CD4-positive, alpha-beta memory T cell (primary cell): ENCODE measurements at places on chromosomes 13 and 19. TPM values are rescaled to one million over a fixed set of nuclear protein-coding genes. Genes with fewer than 3 reads are reported as not detected.
A peak's percentile ranks its signal among the peaks of the same experiment; 100 is the strongest.

DNA sequence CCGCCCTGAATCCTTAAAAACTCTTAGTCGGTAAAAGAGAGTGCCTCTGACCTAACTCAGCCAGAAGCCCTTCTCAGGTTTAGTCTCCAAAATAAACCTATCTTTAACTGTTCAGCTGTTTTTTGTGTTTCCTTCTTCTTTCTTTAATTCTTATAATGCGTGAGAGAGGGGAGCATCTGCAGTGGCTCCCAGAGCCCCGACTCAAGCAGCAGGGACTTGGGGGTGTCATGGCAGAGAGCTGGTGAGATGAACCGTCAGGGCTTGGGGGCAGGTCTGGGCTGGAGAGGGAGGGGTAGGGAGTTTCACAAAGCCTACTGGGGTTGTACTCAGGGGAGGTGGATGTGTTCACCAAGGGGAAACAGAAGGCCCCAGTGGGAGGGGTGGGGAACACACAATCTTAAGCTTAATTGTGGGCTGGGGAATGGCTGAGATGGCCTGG is 16.8 kb upstream of the SIGLEC6 start:
- no peak for DNase-seq

- no peak for DNase-seq
Measured at GRCh38 chr19:17285415-17286135, 3.9 kb downstream of the ANKLE1 start.

GRCh38 chr19:18118420-18119012 is 20.9 kb downstream of the MAST3 start:
- no peak for DNase-seq

DNA sequence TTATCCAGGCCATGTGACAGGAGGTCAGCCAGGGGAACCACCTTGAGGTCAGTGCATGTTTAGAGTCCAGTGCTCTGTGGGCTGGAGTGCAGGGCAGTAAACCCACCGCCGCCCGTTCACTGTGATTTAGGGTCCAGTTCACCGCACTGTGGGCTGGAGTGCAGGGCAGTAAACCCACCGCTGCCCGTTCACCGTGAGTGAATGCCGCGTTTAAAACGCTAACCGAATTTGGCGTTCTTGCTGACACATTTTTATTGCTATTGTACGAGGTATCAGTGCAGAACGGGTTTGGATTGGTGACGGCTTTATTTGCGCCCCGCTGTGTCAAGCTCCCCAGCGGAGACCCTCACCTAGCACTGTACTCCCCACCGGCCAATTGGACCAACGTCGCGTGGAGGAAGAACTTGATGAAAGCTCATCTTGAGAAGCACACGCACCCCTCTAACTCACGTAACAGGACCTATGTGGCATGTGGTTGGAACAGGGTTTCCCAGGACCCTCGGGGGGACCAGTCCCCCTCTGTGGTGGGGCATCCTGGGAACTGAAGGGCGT is 27.9 kb downstream of the C13orf46 start:
- no peak for DNase-seq

- peak; percentile 58 for DNase-seq
Measured at GRCh38 chr13:26785838-26786630, 25.4 kb upstream of the GPR12 start.

GRCh38 chr13:27131906-27132305 is 39.7 kb downstream of the USP12 start:
- DNase-seq, result no peak

- no peak for DNase-seq
Measured at GRCh38 chr19:48445256-48445605, 552 bp upstream of the GRWD1 start.

DNA sequence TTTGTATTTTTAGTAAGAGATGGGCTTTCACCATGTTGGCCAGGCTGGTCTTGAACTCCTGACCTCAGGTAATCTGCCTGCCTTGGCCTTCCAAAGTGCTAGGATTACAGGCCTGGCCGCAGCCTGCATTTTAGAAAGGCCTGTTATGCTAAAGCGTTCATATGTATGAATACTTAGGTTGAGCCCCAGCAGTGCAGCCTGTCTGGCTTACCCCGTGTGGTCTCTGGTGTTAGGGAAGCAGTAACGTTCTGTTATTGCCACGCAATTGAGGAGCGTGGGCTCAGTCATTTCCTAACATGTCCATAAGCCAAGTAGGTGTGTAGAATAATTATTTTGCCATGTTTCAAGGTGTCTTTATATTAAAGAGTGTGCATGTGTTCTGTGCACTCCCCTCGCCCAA is 14.3 kb downstream of the HNRNPM start:
- DNase-seq, result no peak

DNA sequence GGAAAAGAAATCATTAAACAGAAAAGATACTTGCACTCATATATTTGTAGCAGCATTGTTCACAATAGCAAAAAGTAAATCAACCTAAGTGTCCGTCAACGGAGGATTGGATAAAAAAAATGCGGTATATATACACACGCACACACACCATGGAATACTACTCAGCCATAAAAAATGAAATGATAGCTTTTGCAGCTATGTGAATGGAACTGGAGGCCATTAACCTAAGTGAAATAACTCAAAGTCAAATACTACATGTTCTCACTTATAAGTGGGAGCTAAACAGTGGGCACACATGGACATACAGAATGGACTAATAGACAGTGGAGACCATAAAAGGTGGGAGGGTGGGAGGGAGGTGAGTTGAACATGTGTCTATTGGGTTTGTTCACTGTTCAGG is 18.4 kb downstream of the WBP4 start:
- no peak for DNase-seq

DNA sequence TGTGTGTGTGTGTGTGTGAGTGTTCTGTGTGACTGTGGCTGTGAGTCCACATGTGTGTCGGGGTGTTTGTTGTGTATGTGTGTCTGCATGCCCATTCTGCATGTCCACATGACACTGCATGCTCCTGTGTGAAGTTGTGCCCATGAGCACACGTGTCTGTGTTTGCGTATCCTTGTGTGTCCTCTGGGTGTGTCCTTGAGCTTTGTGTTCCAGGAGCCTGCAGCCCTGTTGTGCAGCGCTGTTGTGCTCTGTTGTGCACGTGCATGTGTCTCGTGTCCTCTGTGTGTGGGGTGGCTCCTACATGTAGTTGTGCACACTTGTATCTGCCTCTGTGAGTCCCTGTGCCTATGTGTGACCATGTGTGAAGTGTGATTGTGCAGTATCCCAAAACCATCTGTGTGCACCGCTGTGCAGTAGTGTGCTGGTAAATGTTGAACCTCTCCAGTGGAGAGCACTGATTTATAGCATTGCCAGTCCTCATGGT is 2.2 kb upstream of the ARHGEF18 start:
- DNase-seq, result no peak

DNA sequence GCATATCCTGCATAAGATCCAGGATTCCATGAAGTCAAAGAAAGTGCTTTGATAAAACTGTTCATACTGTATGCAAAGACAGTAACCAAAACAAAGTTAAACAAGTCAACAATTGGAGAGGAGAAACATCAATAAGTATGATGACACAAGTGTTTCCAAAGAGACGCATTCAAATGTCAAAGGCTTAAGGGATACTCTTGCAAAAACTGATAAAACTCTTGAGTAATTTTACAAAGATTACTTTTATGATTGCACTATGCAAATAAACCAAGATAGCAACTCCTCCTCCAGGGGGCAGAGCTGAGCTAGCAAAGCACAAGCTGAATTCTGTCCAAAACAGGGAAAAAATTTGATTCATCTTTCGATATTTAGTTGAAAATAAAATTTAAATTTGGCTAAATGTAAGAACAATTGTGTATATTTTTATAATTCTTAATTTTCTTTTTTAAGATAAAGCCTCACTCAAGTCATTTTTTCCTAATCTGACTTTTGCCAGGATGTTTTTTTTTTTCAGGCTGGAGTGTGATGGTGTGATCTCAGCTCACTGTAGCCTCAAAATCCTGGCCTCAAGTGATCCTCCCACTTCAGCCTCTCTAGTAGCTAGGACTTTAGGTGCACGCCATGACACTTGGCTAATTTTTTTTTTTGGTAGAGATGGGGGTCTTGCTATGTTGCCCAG is 84.0 kb downstream of the MZT1 start:
- DNase-seq, result no peak

GRCh38 chr19:40393894-40394815 is 4.2 kb upstream of the HIPK4 start:
- no peak for DNase-seq

DNA sequence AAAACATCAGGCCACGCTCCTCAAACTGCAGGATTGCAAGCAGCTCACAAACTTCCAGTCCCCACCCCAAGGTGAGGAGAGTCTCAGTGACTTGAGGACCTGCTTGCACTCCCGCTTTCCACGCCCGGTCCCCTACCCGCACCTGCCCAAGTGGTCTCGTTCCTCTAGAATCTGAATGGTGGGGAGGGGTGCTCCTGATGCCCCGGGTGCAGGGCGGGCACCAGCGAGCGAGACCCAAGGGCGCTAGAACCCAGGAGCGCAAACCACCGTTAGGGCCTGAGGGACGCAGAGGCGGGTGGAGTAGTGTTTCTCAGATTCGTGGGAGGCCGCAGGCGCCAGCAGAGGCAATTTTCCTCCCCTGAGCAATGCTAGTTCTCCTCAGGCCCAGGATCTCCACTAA is 40.3 kb downstream of the SOX1 start:
- DNase-seq, result no peak

DNA sequence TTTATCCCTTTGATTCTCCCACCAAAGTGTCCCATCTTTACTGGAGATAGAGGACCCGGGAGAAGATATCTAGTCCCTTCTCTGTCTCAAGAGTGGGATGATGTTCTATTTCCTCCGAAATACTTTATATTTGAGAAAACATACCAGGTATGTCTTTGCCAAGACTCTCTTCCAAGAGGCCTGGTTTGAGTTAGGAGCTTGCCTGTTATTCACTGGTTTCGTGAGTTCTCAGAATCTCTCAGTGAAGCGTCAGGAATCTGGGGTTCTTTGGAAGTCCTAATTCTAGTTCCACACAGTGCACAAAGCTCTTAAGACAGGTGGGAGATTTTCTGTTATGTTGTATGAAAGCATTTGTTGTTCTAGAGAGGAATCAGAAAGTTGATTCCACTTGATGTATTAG is 182.0 kb downstream of the DNAJC15 start:
- no peak for DNase-seq

GRCh38 chr13:20550799-20551198 is 16.2 kb upstream of the IFT88 start:
- no peak for DNase-seq

- no peak for DNase-seq
Measured at GRCh38 chr19:16034180-16034579, 42.1 kb upstream of the TPM4 start.

- DNase-seq, result no peak
Measured at GRCh38 chr13:23753458-23753857, 135.7 kb downstream of the MIPEP start.

DNA sequence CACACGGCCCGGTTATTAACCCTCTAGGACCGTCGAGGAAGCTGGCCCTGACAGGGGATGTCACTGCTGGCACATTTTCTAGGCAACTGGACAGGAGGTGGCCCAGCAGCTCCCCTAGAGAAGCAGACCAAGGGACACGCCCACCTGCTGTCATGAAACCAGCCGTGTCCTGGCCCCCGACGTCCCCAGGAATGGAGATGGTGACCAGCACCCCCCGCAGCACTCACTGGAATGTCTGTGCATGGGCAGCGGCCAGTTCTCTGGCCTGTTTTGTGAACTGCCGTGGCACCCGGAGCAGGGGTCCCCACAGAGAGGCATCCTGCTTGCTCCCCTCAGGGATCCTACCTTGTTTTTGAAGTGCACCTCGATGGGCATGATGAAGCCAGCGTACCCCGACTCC is 17.9 kb downstream of the MLLT1 start:
- no peak for DNase-seq

DNA sequence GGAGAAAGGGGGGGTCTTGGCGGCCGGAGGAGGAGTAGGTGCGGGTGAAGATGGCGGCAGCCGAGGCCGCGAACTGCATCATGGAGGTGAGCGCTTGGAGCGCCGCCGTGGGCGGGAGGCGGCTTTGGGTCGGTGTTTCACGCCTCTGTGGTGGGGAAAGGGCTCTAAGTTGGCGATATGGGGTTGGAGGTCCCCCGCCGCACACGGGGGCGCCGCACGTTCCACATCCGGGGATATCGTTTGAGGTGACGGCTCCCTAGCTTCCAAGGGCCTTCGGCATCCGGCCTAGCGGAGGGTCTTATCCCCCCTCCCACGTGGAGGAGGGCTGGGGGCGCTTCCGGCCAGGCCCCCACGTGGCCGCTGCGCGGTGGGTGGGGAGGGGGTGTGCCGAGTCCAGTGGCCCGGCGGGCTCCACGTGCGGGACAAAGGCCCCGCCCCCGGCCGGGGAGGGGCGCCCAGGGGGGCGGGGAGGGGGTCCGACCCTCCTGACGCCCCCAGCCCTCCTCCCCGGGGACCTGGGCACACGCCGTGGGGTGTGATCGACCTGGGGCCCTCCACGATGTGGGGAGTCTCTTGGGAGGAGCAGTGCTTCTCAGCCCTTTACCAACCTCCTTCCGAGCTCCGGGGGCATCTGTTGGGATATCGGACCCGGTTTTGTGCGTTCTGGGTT is at the start of gene PRMT1:
Gene PRMT1 (plus strand): TSS at position 41 of the 670 bp plus-strand sequence. CDS start 10 bp downstream, at position 51.
- DNase-seq, result peak; percentile 74

DNA sequence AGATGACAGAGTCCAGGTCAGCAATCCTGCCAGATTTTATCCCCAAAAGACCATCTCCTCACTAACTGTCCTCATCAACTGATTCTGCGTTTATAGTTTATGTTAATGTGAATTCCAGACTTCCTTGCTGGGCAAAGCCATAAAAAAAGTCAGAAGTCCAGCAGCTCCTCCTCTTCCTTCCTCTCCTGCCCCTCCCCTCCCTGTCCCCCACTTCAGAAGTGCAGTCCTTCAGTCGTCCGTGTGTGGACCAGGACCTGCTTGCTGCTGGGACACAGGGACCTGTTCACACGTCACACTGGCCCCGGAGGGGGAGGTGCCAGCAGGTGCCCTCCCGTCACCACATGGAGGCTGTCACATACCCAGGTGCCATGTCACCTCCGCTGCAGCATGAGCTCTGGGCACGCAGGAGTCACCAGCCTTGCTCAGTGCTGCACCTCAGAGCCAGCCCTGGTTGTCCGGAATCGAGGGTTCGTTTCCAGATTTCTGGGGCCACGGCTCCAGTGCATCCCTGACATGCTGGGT is 4.0 kb upstream of the MCF2L start:
- no peak for DNase-seq

The PLK5 gene
- polyA plus RNA-seq, result not detected

The C19orf85 gene
- polyA plus RNA-seq, result not detected

The LILRB2 gene
- not detected for polyA plus RNA-seq

The ZNF626 gene
- 9.7 TPM for polyA plus RNA-seq

The EID2B gene
- 7.8 TPM for polyA plus RNA-seq

The SOX1 gene
- not detected for polyA plus RNA-seq

The C1QTNF9B gene
- polyA plus RNA-seq, result not detected

The THSD1 gene
- not detected for polyA plus RNA-seq

The CEACAM19 gene
- polyA plus RNA-seq, result not detected

The CEBPA gene
- 0.94 TPM for polyA plus RNA-seq
